ENCODE measurements at places on chromosomes 11 and 22.

DNA sequence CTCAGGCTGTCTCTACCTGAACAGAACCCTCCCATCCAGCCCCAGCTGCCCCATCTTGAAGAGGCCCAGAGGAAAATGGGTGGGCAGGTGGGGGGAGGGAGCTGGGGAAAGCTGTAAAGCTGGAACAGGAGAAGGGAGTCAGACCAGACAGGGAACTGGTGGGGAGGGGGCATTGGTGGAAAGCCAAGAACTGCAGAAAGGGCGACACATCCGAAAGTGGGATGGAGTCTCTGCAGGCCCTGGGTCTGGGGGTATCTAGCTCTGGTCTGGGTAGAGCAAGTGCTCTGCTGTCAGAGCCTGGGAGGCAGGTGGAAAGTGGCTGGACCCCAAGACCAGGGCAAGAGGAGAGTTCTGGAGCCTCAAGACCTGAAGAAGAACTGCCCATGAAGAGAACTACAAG, 7.7 kb downstream of the TMPRSS13 start:
- DNase-seq: no peak

DNA sequence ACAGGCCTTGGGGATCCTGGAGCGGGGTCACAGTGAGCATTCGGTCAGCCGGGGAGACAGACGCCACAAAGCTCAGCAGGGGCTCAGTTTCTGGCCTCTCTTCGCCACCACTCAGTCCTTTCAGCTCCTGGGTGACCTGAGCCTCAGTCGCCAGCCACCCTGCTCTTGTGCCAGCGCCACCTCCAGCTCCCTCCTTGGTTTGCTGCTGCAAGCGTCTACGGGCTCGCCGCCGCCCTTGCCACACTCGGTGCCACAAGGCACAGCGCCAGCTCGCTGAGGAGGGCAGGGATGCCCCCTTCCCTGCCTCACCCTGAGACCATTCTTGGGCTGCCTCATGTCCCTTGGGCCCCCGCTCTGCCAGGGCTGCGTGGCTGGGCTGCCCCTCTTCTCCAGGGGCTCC, 1.5 kb upstream of the EEF1G start:
- DNase-seq: no peak

DNA sequence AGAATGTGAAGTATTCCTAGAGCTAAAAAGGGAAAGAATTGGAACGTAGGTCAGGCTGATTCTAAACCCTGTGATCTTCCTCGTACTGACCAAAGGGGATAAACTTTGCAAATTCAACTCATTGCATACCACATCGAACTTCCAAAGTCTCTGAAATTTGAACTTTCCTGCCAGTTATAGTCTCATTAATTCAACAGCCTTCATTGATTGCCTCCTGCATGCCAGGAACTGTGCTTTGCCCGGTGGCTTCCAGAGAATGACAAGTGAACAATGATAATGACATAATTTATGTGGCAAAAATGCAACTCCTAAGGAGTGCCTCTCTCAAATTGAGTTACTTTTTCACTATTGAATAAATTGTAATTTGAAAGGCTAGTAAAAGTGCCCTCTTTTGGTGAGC, 107.7 kb upstream of the LDLRAD3 start:
- no peak for DNase-seq

GRCh38 chr22:29231971-29232959, 26.6 kb downstream of the EMID1 start:
- no peak for DNase-seq
